ENCODE measurements at places on chromosomes 2 and 18.

DNA sequence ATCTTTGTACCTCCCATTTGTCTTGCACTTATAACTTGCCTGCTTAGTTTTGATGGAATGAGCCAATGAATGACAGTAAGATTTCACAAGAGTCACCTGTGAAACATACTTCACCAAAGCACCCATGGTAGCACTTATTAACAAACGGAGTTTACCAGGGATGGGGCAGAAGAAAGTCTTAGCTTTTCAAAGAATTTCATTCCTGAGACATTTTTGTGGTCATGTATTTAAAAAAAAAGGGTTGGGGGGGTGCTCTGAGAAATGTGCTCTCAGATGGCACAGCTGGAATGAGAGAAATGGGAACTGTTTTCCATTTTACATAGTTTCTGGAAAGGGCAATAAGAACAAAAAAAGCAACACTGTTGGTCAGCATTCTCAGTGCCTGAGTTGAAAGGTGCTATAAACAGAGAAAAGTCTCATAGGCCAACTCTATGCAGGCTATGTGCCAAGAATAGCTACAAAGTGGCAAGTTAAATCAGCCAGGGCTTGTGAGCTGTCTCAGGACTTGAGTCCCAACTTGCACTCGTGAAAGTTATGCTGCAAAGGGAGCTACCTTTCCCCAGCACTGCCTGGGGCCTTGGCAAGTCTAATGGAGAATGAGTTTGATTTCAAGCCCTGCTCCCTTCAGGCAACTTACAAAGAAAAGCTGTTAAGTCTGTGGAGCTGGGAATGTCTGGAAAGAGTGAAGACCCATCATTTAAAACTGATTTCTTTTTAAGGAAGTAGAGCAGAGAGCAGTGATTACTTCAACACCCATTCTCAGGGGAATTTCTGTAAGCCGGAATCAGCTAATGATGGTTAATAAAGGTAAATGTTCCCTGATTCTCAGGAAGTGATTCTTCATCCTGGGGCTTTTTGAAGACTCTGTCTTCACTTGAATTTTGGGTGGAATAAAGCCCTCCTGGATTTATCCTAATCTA, 170.6 kb downstream of the SLC8A1 start:
- DNase-seq = peak; percentile 41

- no peak for DNase-seq
Observed at GRCh38 chr2:126843081-126843480, 55.6 kb upstream of the TEX51 start.

GRCh38 chr2:211085056-211085680, 528.8 kb downstream of the CPS1 start:
- no peak for DNase-seq

DNA sequence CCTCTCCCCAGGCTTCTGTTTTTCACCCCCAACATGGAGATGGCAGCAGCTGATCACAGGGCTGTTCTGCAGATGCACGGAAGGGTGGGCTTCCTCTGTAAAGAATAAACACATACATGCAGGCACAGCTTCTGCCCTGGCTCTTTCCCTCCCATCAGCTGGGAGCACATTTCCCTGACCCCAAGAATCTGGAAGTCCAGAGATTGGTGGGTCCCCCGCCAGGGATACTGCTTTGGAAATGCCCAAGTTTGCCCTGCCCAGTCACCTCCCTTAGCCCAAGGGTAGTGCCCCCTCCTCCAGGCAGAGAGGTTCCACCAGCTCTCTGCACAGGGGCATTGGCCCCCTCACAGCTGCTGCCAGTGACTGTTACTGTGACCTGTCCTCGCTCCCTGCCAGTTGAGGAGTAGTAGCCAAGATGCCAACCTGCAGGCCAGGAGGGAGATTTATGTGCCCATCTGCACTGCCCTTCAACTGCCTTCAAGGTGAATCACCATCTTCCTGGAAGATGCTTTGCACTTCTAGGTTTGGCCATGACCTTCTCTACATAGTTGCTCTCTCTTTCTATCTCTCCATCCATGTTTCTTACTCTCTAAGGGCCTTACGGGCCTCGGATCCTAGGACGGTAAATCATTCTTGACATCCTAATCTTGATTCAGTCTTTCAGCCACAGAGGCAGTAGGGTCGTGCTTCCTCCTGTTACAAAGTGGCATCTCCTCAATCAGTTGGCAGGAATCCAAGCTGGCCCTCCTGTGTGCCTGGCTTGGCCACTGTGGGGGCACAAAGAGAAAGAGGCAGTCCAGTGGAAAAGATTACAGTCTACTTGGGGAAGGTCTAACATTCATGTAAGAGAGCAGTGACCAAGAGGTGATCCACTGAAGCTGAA, 121.8 kb downstream of the CTIF start:
- DNase-seq = no peak

DNA sequence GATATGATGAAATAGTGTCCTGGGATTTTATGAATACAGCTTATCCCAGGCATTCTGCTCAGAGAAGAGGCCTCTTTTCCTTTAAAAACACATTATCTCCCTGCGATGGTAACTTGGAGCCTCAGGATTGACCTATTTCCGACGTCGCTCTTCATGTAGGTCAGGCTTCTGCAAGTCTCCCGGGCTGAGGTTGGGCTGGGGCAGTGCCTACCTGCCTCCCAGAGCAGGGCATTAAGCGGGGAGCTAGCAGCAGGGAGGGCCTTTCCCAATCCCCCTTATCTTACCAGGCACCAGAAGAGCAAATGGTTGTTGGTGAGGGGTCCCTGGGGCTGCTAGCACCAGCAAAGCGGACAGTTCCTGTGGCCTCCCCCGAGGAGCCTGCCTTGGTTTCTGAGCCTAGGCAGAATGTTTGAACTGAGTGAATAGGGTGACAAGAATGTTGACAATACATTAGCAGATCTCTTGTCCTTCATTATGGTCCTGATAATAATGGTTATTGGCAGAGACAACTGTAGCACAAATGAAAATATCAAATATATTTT, 60.2 kb downstream of the TRPM8 start:
- no peak for DNase-seq

- no peak for DNase-seq
Observed at GRCh38 chr2:55482186-55482884, 37.2 kb upstream of the CFAP36 start.

GRCh38 chr2:70608373-70608772, 54.7 kb upstream of the TGFA start:
- DNase-seq = no peak

- peak; percentile 59 for DNase-seq
Observed at GRCh38 chr2:85273738-85274731, 53.8 kb downstream of the TGOLN2 start.

DNA sequence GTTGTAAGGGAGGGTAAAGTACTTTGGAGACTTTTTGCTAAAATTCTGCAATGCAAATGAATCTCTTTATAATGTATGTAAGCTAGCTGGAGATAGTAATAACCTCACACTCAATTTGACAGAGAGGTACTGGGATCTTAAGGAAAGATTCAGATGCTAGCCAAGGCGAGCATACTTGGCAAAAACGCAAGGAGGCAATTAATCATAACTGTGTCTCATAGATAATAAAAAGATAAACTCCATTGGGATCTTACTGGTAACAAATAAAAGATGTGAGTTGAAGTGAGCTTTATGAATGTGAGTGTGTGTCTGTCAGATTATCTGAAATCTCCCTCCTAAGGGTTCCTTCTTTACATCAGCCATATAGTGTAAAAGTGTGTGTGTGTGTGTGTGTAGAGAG, 533.0 kb downstream of the TMX3 start:
- no peak for DNase-seq

DNA sequence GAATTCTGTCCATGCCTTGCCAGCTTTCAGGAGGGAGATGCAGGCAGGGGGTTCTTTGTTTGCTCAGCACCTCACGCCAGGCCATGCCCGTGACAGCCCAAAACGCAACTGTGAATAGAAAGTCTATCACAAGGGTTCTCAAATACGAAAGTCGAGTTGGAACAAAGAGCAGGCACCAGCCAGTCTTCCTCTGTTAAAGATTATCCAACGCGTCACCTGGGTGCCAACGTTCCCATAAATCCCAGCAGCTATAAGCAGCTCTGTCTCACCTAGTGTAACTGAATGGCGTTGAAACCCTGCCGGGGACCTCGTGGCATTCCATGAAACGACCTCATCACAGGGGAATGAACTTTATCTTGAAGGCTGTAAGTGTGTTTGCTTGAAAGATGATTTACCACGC, 84.8 kb upstream of the GATA6 start:
- DNase-seq = no peak

- no peak for DNase-seq
Observed at GRCh38 chr2:142745691-142746090, 131.8 kb upstream of the KYNU start.

- DNase-seq = no peak
Observed at GRCh38 chr2:43605851-43606250, 10.0 kb upstream of the THADA start.

DNA sequence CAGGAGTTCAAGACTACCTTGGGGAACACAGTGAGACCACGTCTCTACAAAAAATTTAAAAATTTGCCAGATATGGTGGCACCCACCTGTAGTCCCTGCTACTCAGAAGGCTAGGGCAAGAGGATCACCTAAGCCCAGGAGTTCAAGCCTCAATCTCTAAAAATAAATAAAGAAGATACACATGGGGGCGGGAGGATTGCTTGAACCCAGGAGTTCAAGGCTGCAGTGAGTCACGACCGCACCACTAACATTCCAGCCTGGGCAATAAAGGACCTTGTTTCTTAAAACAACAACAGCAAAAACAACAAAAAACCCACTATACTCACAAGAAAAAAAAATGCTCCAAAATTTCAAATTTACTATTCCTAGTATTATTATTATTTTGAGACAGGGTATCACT, 10.0 kb upstream of the ICA1L start:
- DNase-seq = no peak

DNA sequence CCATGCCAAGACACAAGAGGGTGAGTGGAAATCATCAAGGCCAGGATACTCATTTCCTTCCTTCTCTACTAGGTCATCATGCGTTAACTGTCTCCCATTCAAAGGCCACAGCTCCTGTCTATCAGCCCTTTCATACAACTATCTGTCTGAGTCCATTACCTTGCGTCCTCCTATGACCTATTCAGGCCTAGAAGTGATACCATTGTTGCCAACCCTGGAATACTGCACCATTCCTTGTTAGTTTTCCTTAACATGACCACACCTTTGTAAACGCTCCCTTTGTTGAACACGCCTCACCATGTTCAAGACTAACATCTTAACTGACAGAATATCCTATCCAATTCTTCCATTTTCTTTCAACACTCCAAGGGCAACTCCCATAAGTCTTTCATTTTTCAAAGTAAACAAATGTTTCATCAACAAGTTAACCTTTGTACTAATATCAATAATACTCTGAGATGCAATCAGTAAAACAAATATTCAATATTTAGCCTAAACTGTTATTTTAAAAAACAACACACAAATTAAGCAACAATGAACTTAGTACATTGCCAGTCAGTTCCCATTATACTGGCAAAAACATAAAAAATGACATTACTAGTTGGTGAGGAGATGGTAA, 19.8 kb upstream of the LGALSL start:
- DNase-seq = no peak

DNA sequence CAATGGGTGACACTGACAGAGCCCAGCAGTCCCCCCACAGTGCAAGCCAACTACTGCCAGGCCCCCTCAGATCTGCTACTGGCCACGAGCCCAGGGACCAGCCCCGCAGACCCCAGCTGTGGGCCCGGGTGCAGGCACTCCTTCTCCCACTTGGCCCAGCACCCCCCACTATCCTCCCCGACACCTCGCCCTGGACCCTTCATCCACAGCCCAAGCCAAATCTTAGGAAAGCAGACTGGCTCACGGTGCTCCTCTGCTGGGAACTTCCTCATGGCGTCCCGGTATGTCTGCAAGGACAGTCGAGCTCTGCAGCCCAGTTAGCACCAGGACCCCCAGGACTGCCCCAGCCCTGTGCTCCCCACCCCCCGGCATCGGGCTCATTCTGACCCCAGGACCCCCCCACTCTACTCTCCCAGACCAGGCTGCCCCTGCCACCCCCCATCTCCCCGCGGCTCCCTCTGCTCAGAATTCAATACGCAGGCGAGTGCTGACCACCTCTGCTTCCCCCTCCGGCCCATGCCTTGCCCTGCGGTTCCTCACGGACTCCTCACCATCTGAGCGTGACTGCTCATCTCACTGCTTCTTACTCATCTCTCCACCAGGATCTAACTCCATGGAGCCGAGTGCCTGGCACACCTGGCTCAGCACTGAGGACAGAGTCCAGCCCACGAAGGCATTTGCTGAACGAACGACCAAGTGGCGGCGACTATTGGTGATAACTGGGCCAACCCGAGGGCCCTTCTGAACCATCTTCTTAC, 85.7 kb downstream of the PXDN start:
- no peak for DNase-seq

DNA sequence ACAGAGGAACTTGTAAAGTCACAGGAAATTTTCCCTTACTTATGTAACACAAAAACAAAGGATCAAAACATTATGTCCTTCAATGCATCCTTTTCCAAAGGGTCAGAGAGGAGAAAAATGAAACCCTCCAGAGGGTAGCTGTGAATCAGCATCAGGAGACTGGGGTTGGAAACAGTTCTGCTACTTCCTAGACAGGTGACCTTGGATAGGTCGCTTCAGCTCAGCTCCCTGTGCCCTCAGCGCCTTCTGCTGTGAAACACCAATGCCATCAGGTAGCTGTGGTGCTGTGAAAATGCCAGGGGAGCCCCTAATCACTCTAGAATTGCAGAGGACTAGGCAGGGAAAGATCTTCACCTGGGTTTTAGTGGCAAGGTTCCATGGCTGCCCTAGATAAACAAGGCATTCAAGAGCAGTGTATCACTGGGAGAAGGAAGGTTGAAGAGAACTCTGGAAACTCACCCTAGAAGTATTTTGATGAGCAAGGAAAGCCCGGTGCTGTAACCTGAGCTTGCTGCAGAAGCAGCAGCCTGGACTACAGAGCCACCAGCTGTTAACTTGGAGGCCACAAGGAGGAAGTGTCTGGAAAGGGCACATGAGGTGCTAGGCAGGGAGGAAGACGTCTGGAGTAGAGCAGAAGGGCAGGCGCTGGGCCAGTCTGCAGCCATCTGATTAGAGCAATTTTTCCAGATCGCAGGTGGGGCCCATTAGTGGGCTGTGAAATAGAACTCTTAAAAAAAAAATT, 100.7 kb upstream of the MCFD2 start:
- DNase-seq = peak; percentile 80

DNA sequence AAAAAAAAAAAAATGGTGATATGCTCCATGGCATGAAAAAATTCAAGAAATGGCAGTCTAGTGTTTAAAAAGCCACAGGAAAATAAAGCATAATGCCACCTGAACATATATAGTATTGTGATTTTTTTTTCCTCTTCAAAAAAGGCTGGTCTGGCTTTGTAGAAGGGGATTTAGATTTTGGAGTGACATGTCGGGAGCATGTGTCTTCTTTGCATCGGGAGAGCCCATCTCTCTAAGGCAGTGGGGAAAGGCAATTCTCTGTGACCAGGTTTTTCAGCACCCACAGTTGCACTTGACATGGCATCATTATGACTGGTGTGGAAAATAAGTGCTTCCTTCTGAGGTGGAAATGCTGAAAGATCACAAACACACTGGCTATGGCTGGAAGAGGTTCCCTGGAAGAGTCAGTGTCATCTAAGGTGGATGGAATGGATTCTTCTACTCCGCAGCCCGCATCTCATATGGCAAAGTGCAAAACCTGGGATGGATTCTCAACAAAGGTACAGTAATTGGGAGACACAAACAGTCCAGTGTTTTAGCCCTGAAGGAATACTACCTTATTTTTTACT, 172.5 kb downstream of the AGAP1 start:
- DNase-seq = peak; percentile 44

Data from AG09319 (cell line).